ENCODE measurements at places on chromosomes 11 and 22. TPM values are rescaled to one million over a fixed set of nuclear protein-coding genes. Genes with fewer than 3 reads are reported as not detected.

The KLHL35 gene
- 0.11 TPM for total RNA-seq

The TRPT1 gene
- 50.6 TPM for total RNA-seq

The EFEMP2 gene
- 6.3 TPM for total RNA-seq

The TBCEL gene
- total RNA-seq = 16.5 TPM

The CRYAB gene
- total RNA-seq = not detected

The ASCL2 gene
- total RNA-seq = 1.3 TPM

- H3K27ac ChIP-seq = no peak overlapping the region
- H3K4me3 ChIP-seq = no peak overlapping the region
- H3K4me1 ChIP-seq = peaks cover 6% of the 10 kb centered on the region
Observed at GRCh38 chr11:133903875-133904817, 52.6 kb downstream of the IGSF9B start.

GRCh38 chr11:70547386-70547785 lies 149.1 kb downstream of the CTTN start:
- no peak overlapping the region for H3K27ac ChIP-seq
- H3K36me3 ChIP-seq = no peaks in the 10 kb centered on the region
- H3K4me3 ChIP-seq = no peak overlapping the region

- peaks cover 25% of the 10 kb centered on the region for H3K27me3 ChIP-seq
- no peak for DNase-seq
- peaks cover under 1% of the 10 kb centered on the region for H3K4me1 ChIP-seq
- H3K4me3 ChIP-seq = no peak overlapping the region
- no peak overlapping the region for H3K27ac ChIP-seq
Observed at GRCh38 chr11:64484191-64485022, 106.6 kb upstream of the SLC22A12 start.

- H3K4me1 ChIP-seq = no peaks in the 10 kb centered on the region
- H3K27me3 ChIP-seq = peaks cover under 1% of the 10 kb centered on the region
- H3K27ac ChIP-seq = no peak overlapping the region
- no peak overlapping the region for H3K4me3 ChIP-seq
Observed at GRCh38 chr11:119307219-119307618, 9.7 kb downstream of the MCAM start.

- no peak for DNase-seq
- no peaks in the 10 kb centered on the region for H3K36me3 ChIP-seq
- no peak overlapping the region for H3K27ac ChIP-seq
- no peak overlapping the region for H3K4me3 ChIP-seq
- no peaks in the 10 kb centered on the region for H3K4me1 ChIP-seq
Observed at GRCh38 chr22:28408709-28409108, 270.9 kb downstream of the TTC28 start.

DNA sequence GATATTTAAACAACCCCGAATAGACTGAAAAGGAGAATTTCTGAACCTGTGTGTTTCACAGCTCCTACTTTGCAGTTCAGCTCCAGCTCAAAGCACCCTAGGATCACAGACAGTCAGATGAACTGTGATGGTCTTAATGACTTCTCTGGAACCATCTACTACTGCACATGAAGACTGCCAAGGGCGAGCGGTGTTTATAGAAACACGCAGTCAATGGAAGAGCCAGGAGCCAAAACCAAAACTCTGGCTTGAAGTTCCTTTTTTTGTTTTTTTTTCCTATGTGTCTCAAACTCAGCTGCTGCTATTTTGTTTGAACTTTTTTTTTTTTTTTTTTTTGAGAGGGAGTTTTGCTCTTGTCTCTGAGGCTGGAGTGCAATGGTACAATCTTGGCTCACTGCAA lies 382.6 kb upstream of the SYN3 start:
- peaks cover 2% of the 10 kb centered on the region for H3K4me1 ChIP-seq
- no peak for DNase-seq
- H3K27ac ChIP-seq = no peak overlapping the region
- H3K27me3 ChIP-seq = no peaks in the 10 kb centered on the region
- H3K4me3 ChIP-seq = no peak overlapping the region

DNA sequence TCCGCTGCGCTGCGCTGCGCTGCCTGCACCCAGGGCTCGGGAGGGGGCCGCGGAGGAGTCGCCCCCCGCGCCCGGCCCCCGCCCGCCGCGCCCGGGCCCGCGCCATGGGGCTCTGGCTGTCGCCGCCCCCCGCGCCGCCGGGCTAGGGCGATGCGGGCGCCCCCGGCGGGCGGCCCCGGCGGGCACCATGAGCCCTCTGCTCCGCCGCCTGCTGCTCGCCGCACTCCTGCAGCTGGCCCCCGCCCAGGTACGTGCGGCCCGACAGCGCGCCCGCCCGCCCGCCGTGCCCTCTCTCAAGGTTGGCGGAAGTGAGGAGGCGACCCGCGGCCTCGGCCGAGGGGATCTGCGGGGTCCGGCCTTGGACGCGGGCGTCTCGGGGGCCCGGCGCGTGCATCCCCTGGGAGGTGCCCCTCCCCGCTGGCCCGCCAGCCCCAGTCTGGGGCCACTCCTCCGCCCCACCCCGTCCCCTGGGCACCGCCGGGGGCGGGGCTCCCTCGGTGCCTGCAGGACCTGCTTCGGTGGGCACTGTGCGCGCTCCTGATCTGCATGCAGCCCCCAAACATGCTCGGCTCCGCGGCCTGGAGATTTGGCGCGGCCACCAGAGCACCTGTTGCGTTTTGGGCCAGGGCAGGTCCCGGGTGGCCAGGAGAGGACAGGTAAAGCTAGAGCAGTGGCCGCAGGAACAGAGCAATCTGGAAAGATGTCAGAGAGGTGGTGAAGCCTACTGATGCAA lies 429 bp downstream of the VEGFB start:
- peak overlapping the region; percentile 93 for H3K27ac ChIP-seq
- H3K4me3 ChIP-seq = peak overlapping the region; percentile 90
- peaks cover 76% of the 10 kb centered on the region for H3K4me1 ChIP-seq

DNA sequence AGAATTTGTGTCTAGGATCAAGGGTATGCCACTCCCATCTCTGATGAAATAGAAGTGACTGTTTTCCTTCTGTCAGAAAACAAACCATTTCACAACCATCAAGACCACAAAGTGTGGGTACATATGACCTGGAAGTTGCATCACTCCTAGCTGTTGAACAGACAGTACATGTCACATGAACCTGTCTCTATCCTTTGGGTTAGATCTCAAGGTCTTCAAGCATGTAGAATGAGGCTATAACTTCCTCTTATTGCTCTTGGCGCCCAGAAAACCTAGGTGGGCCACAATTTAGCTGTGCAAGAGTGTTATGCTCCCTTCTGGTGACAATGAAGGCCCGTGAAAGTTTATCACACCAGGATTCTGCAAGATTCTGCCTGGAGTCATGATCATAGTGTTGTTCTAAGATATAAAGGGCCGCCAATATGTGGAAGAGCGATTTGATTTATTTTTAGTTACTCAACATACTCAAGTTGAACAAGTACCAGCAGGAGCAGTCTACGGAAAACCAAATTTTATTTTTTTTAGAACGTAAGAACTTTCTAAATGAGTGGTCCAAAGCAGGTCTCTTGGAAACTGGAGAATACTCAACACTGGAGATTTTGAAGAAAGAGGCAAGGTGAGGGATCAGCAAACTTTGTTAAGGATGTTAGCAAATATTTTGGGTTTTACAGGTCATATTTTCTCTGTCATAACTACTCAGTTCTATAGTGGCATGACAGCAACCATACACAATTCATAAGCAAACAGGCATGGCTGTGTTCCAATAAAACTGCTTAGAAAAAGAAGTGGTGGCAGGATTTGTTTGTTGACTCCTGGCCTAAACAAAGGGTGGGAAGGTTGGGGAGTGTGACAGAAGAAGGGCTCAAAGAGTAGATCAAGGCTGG lies 101.8 kb downstream of the USP35 start:
- no peak overlapping the region for H3K4me3 ChIP-seq
- no peak for DNase-seq
- peak overlapping the region; percentile 73 for H3K27ac ChIP-seq
- no peaks in the 10 kb centered on the region for H3K27me3 ChIP-seq
- H3K4me1 ChIP-seq = peaks cover 25% of the 10 kb centered on the region
- H3K36me3 ChIP-seq = no peaks in the 10 kb centered on the region

DNA sequence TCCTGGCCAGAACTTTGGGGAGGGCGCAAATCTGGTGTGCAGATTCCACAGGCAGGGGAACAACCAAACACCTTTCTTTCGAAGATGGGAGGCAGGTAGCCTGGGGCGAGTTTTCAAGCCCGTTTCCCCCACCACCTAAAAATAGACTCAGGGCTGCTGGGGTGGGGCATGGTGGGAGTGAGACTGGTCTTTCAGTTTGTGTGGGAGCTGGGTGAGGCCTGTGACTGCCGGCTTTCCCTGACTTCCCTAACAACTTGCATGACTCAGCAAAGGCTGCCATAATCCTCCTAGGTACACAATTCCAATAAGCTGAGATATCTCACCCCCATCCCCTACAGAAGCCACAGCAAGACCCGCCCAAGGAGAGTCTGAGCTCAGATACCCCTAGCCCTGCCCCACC lies 4.3 kb upstream of the OR5B12 start:
- H3K36me3 ChIP-seq = no peaks in the 10 kb centered on the region
- peaks cover 15% of the 10 kb centered on the region for H3K27me3 ChIP-seq
- H3K4me1 ChIP-seq = no peaks in the 10 kb centered on the region
- H3K27ac ChIP-seq = no peak overlapping the region
- DNase-seq = no peak
- H3K4me3 ChIP-seq = no peak overlapping the region

DNA sequence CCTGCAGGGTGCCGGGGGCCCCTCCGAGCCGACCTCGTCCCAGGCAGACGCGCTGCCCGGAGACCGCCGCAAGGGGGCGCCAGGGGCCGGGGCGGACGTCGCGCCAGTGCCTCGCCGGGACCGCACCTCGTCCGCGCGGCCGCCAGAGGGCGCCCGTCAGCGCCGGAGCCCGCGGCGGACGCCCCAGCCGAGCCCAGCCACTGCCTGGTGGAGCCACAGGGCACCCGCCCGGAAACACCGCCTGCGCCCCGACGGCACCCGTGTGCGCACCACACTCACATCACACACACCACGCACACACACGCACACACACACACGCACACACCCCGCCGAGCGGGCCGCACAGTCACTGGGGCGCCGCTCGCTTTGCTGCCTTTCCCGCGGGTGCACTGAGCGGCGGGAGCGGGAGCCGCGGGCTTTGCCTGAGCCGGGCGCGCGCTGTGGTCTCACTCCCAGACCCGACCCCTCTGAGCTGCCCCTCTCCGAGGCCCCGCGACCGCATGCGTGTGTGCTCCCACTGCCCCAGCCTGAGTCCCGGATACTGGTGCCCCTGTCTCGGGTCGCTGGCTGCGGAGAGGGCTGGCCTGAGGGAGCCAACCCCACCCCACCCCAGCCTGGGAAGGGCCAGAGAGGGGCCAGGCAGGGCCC lies 449.3 kb downstream of the OPCML start:
- no peak for DNase-seq
- peaks cover 29% of the 10 kb centered on the region for H3K27me3 ChIP-seq
- H3K27ac ChIP-seq = no peak overlapping the region
- no peaks in the 10 kb centered on the region for H3K36me3 ChIP-seq
- H3K4me1 ChIP-seq = no peaks in the 10 kb centered on the region

GRCh38 chr11:101553891-101554292 lies 29.9 kb downstream of the TRPC6 start:
- peaks cover 22% of the 10 kb centered on the region for H3K4me1 ChIP-seq
- DNase-seq = no peak
- H3K36me3 ChIP-seq = no peaks in the 10 kb centered on the region
- no peaks in the 10 kb centered on the region for H3K27me3 ChIP-seq
- H3K27ac ChIP-seq = no peak overlapping the region

GRCh38 chr11:72598906-72599305 lies 75.3 kb downstream of the PDE2A start:
- DNase-seq = no peak
- peaks cover 24% of the 10 kb centered on the region for H3K27me3 ChIP-seq
- no peaks in the 10 kb centered on the region for H3K36me3 ChIP-seq

DNA sequence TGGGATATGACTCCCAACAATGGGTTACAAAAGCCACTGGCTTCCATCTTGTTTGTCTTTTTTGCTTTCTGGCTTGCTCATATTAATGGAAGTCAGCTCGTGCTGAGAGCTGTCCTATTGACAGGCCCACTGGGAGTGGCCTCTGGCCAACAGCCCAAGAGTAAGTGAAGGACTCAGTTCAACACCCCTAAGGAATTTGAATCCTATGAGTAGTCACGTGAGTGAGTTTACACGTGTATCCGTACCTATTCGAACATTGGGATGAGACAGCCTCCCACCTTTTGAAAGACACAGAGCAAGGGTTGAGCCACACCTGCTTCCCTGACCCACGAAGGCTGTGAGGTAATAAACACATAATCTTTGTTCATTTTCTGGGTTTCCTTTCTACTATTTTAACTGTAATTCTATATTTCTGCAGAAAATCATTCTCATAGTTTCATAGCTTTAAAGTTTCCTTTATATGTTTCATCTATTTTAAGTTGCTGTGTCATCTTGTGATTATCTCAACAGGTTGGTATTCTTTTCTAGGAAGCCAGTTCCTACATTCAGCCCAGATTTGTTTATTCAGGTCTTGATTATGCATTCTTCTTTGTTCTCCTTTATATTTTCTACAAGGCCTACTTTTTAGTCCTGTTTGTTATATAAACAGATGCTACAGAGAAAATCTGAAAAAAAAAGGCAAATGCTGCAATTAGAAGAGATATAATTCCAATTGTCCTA lies 802.3 kb downstream of the CNTN5 start:
- H3K4me1 ChIP-seq = no peaks in the 10 kb centered on the region
- no peak overlapping the region for H3K4me3 ChIP-seq
- no peak for DNase-seq
- H3K27ac ChIP-seq = no peak overlapping the region
- H3K27me3 ChIP-seq = no peaks in the 10 kb centered on the region

- no peaks in the 10 kb centered on the region for H3K4me1 ChIP-seq
- no peaks in the 10 kb centered on the region for H3K27me3 ChIP-seq
- H3K4me3 ChIP-seq = no peak overlapping the region
Observed at GRCh38 chr11:12079726-12080556, 30.4 kb upstream of the MICAL2 start.

DNA sequence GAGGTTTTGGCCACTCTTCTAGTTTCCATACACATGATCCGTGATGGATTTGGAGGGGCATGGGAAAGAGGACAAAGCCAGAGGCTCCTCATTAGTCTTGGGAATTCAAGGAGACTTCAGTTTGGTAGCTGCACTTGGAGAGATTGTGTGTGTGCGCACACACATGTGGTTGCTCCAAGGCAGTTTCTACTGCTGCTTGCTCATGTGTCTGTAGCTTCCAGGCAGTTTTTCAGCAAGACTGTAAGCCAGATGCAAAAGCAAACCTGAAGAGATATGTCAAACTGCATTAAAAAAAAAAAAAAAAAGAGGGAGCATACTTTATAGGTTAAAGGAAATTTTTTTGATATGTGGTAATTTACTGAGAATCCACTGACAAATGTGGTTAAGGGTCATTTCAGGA lies 95.7 kb downstream of the OSBP2 start:
- DNase-seq = no peak
- H3K4me3 ChIP-seq = no peak overlapping the region
- H3K4me1 ChIP-seq = no peaks in the 10 kb centered on the region
- no peaks in the 10 kb centered on the region for H3K36me3 ChIP-seq

Data from activated B cell treated with CpG ODN at 0.5 μM for 24 hours (primary cell).